ENCODE measurements at places on chromosomes 11 and 22. TPM values are rescaled to one million over a fixed set of nuclear protein-coding genes. Genes with fewer than 3 reads are reported as not detected.

DNA sequence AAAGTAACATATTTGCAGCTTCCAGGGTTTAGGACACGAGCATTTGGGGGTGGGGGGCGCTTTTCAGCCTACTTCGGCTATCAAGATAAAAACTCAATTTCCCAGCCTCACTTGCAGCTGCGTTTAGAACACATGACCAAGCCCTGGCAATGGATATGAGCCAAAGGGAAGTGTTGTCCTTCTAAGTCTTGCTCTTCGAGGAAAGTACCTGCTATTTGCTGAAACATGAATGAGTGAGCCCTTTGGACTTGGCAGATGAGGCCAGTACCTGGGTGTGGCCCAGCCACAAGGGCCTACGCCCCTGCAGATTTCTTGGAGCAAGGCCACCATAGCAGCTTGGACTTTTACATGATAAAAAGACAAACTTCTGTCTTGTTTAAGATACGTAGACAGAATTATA lies 60.2 kb upstream of the SORL1 start:
- DNase-seq = no peak

DNA sequence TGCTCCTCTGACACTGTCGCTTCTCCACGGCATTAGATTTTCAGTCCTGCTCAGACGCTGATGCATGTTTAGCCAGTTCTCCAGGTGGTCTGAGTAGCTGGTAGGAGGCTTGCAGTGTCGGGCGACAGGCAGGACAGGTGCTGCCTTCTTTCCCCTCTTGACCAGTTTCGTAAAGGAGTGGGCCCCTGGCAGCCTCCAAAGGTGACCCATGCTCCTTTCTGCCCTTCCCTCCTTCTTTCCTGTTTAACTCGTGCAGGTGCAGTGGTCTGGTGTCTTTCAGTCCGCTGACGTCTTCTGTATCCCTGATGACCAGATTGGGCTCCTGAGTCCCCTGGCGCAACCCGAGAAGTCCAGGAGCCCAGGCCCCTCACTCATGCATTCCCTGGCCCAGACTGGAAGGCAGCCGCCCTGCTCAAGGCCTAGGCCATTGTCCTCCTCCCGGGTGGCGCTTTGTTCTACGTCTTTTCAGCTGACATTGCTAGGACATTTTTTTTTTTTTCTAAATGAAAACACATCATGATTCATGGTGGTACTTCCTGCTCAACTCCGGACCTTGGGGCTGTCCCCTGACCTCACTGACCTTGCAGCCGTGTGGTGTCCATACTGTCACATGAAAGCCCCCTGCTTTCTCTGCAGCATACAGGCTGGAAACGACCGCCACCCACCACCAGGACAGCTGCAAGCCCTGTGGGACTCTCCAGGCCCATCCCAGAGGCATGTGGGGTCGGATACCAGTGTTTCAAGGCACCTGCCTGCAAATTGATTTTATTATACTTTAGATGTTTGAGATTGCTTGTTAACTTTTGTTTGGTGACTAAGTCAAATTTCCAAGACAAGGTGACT lies 25.5 kb upstream of the TXNRD2 start:
- DNase-seq = no peak

Gene CCS
- total RNA-seq = 19.9 TPM

GRCh38 chr11:86553265-86553664 lies 119.2 kb downstream of the ME3 start:
- DNase-seq = no peak

Gene ESRRA
- 46.0 TPM for total RNA-seq

DNA sequence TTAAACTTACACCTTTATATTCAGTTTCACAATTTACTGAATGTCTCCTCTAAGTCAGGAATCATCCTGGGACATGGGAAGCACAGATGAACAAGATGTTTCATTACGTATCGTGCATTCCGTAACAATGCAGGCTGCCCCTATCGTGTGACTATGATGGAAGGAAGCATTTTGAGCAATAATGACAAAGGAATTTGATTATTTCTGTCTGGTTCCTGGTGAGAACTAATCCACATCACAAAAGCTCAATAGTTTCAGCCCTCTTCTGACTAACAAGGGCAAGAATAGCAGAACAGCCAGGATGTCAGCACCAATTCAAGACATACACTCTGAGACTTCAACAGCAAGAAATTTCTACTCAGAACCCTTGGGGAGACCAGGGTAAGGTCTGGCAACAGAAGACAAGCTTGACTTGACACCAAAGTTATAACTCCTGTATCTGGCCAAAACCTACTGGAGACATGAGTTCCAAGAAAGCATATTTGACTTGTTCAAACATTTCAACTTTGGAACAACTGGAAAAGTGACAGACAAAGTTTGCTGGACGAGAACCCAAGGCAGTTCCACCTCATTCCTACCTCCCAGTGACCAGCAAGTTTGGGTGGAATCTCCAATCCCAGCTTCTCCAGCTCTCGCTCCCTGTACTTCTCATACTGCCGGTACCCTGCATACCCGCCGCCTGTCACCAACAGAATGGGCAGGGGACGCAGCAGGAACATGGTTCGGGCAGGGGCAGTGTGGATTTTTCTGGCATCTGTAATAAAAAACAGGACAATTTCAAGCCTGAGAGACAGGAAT lies 14.3 kb downstream of the PISD start:
- no peak for DNase-seq

DNA sequence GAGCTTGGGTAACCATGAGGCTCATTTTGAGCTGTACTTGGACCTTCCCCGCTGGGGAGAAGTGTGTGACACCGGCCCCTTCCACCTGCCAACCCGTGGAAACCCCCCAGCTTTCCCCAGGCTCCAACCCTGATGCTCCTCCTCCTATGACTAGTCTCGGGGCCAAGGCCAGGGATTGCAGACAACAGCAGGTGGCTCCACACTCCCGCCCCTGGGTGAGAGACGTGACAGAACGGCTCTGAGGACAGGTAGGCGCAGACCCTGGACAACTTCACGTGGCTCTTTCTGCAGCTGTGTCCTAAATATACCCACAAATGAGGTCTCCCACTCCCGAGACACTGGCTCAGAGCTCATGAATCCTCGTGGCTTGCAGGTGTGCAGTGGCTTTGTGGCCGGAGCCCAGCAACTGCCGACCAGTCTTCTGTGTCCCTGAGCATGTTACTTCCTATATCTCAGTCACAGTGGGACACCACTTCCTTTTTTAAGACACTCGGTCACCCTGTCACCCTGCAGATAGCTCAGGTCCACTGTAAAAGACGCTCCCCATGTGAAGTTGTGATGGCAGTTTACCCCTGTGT lies 55.2 kb downstream of the NECTIN1 start:
- DNase-seq = no peak

GRCh38 chr11:19436932-19437331 lies 196.2 kb upstream of the E2F8 start:
- no peak for DNase-seq
